ENCODE measurements at places on chromosomes 12 and 14.

DNA sequence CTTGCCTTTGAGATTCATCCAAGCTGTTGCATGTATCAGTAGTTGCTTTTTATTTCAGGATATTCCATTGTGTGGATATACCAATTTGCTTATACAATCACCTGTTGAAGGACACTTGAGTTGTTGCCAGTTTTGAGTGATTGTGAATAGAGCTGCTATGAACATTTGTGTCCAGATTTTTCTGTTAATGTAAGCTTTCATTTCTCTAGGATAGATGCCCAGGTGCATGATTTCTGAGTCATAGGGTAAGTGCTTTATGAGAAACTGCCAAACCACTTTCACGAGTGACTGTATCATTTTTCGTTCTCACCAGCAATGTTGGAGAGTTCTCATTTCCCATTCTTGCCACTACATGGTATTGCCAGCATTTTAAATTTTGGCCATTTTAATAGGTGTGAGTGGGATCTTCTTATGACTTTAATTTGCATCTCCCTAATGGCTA is 434.6 kb upstream of the RGS6 start:
- DNase-seq: peak; percentile 61

GRCh38 chr14:62329427-62329826 is 567.2 kb downstream of the SNAPC1 start:
- DNase-seq: peak; percentile 82

DNA sequence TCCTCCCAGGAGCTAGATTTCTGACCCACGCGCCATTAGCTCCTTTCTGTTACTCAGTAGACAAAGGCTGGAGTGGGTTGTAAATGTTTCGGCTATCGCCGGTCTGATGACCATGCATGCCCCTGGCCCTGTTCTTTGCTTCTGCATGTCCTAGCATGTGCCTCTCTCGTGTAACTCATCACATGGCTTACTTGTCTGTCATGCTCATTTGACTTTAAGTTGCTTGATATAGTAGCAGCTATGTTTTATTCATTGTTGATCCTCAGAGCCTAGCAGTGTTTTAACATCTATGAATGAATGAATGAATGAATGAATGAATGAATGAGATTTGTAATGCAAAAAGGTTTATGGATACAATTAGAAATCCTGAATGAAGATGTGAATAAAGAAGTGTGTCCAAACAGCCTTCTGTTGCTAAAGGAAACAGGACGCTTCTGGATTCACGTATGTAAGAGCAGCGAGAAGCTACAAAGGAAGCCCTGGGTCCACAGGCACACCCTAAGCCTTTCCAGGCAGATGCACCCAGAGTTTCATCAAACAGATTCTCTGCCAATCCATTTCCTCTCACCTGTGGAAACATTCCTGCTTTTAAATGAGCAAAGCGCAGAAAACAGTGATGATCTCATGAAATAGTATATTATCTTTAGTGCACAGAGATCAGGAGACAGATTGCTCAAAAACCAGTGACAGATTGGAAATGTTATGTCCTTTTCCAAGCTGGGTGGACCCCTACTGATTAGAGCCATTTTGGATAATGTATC is 3.4 kb downstream of the GSG1 start:
- DNase-seq: no peak

GRCh38 chr12:54378796-54379397 is 5.6 kb downstream of the ZNF385A start:
- no peak for DNase-seq

DNA sequence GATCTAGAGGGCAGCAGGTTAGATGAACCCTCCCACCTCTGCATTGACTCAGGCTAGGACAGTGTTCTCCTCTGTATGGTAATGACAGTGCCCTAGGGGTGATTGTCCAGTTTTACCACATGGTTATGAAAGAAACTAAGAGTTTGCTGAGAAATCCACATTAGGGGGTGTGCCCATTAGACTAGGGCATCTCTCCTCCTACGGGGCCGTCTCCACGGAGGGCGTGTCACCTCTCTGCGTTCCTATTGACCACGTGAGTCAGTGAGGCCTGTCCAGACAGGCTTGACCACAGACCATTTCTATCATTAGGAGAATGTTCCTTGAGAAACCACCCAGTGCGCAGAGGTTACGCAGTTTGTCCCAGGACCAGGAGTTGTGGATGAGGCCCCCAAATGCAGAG is 8.3 kb downstream of the MVK start:
- no peak for DNase-seq

GRCh38 chr12:28177461-28177860 is 12.8 kb upstream of the CCDC91 start:
- DNase-seq: no peak

- DNase-seq: no peak
Observed at GRCh38 chr14:32941668-32942065, 3.0 kb downstream of the NPAS3 start.

GRCh38 chr12:116400636-116401372 is 123.3 kb upstream of the MED13L start:
- no peak for DNase-seq

- no peak for DNase-seq
Observed at GRCh38 chr12:80770958-80771357, 54.2 kb downstream of the MYF5 start.

DNA sequence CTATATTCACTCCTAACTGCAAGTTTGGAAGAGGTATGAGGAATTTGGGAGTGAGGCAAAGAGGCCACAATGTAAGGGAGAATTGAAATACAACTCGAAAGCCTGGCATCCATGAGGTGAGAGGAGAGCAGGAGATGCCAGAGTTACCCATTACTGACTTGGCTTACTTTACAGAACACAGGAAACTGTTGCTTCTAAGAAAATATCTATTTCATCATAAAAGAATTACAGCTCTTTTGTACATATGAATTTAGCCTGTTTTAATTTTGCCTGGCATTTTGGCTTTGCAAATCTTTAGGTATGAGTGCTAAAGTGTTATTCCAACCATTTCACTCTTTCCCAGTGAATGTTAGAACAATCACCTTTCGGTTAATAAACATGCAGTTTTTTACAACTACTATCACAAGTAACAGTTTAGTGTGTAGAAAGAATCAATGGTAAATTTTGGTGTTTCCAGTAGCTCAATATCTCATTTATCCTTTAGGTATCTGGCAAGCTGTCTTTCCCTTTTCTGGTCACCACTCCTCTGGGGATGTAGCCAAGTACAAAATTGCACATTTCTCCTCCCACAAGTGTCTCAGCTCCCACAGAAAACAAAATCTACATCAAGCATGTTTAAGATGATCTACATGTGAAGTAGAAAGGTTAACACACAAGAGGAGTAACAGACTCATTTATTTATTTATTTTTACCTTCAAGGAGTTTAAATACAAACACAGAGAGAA is 196.6 kb upstream of the DCN start:
- DNase-seq: no peak

DNA sequence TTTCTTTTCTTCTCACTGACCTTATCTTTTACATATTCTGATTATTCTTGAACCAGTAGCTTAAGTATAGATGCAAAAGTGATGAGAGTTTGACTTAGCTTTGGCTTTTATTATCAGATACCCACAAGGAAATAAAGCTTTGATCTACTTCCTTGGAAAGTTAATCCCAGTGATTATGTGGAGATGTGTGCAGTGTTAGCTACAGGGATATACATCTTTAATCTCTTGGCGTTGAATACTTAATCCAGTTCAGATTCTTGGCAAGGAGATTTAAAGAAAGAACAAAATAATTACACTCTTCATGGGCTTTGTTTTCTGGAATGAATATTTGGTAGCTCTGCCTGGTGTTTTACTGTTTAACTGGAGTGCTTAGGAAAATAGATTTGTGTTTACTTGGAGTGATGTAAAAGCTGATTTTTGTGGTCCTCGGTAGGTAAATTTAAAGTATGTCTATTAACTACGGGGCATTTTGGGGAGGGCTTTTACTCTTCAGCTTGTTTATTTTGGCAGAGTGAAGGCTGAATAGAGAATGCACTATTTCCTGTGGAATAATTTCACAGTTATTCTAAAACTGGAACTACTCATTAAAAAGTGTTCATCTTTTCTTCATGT is 150.1 kb upstream of the LRIG3 start:
- peak; percentile 7 for DNase-seq

DNA sequence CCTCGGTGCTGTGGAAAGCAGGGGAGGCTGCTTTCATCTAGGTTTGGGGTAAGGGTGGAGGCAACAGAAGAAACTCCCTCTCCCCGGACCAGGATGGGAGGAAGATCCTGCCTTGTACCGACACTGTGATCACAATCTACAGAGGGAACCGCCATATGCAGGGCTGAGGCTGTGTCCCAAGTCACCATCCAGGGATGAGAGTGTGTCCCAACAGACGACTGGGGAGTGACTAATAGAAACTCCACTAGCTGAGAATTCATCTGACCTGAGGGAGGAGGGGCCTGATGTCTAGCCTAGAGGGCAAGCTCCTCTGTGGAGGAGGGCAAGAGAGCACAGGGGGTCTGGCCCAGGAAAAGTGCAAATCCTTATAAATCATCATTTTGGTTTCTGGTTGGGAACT is 172.4 kb downstream of the CALM1 start:
- DNase-seq: no peak

DNA sequence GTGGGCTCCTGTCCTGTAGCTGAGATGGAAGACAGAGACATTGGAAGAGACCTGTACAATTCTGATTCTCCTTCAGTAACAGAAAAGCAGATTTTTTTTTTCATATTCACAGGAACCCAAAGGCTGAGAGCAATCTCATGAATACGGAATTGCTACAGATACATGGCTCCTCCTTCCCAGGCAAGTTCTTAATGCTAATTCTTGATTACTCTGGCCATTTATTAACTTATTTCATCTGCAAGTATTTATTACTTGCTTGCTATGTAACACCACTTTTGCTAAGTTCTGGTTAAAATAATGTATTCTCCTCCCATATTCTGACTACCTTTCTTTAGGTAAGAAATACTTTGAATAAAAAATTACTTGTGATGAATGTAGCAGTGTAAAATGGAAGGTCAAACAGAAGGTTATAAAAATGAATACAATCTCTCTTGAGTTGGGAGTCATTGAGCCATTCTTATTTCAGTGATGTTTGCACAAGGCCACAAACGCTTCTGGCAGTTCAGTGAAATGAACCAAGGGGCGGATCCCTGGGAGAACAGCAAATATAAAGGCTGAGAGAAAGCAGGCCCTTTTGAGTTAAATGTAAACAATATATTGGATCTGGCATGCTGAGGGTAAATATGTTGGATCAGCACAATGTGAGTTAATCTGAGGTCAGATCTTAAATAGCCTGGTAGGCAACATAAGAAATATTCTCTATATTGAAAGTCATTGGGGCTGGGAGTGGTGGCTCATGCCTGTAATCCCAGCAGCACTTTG is 37.6 kb downstream of the MUCL1 start:
- no peak for DNase-seq

- DNase-seq: no peak
Observed at GRCh38 chr14:54489731-54490444, 1.1 kb upstream of the GMFB start.

DNA sequence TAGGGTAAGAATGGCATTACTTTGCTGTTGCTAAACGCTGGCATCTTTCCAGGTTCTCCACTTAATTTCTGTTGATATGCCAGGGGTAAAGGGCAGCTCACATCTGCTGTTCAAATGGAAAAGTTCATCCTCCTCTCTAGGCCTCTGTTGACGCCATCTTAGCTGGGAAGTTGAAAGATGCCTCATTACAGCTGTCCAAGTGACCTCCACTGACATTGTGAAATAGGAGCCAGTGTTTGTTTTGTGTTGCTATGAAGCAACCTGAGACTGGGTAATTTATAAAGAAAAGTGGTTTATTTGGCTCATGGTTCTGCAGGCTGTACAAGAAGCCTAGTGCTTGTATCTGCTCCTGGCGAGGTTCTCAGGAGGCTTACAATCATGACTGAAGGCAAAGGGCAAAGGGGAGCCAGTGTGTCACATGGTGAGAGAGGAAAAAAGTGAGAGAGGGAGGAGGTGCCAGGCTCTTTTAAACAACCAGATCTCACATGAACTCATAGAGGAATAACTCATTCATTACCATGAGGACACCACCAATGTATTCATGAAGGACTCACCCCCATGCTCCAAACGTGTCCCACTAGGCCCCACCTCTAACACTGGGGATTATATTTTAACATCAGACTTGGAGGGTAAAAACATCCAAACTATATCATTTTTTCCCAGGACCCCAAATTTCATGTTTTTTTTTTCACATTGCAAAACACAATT is 3.2 kb upstream of the ADAM21 start:
- DNase-seq: peak; percentile 32

DNA sequence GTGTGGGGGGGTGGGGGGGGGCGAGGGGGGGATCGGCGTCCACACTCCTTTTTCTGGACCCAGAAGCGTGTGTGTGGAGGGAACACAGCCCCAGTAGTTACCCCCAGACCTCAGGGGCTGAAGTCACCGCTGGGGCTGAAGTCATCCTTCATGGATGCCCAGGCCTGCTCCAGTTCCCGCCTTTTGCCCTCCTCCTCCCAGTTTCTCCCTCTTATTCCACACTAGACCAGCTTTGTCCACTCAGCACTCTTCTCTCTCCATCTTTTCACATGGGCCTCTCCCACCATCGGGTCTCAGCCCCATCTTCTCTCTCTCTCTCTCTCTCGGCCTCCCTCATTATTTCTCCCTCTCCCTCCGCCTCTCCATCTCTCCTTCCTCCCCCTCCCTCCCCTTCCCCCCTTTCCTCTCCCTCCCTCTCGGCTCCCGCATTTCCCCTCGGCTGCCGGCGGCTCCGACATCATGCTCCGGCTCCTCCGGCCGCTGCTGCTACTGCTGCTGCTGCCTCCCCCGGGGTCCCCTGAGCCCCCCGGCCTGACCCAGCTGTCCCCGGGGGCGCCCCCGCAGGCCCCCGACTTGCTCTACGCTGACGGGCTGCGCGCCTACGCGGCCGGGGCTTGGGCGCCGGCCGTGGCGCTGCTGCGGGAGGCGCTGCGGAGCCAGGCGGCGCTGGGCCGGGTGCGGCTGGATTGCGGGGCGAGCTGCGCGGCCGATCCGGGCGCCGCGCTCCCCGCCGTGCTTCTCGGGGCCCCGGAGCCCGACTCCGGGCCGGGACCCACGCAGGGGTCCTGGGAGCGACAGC is at the start of gene P3H3:
Gene P3H3 (plus strand): TSS at position 426 of the 799 bp plus-strand sequence. CDS start 34 bp downstream, at position 460.
- peak; percentile 61 for DNase-seq

DNA sequence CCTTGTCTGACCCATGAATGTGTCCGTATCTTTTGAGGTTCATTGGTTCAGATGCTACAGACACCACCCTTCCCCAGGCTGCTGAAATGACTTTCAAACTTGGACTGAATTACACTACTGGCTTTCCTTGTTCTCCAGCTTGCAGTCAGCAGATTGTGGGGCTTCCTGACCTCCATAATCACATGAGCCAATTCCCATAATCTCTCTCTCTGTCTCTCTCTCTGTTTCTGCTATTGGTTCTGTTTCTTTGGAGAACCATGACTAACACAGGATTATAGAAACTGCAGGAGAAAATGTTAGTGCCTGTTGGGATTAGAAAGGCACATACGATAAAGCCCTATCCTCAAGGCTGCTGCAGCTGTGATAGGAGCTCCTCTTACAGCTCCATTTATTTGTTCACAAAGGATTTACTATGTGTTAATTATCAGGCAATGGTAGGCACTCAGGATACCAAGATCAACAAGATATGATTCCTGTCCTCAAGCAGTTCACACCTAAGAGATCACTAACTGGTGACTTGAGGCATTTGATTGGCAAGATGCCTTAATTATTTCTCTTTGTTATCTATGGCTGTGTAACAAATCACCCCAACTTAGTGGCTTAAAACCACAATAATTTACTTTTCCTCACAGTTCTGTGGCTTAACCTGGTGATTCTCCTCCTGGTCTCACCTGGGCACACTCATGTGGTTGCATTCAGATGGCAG is 10.2 kb upstream of the NYNRIN start:
- DNase-seq: no peak
